ENCODE measurements at places on chromosomes 13 and 19.

DNA sequence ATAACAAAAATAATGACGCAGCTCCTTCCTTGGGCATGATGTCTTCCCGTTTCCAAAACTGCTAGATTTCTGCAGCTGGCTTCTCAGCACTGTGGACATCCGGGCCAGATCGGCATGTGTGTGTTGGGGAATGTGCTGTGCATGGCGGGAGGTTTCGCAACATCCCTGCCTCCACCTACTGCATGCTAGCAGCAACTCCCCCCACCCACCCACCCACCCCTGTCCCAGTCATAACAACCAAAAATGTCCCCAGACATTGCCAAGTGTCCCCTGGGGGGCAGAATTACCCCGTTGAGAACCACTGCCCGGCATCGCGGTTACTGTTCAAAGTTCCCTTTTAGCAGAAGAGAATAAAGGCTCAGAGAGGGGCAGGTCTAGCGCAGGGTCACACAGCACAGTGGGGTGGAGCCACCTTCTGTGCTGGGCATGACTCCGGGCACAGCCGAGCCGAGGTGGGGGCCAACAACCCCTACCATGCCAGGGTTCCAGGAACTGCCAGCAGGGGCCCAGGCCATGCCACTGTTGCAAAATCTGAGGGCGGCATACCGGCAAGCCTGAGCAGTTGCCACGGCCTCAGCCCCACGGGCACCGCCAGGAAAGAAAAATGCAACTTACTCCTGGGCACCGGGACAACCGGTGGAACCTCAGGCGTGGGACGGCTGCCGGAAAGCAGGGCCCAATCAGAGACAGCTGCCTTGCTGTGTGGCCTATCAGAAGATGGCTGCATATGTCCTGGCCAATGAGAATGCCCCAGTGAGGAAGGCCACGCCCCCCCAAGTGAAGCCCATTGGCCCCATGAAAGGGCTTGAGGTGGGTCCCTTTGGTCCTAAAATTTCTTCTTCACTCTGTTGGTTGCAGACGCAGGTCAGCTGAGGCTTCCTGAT, 22.5 kb upstream of the NFIC start:
- peak; percentile 53 for DNase-seq

DNA sequence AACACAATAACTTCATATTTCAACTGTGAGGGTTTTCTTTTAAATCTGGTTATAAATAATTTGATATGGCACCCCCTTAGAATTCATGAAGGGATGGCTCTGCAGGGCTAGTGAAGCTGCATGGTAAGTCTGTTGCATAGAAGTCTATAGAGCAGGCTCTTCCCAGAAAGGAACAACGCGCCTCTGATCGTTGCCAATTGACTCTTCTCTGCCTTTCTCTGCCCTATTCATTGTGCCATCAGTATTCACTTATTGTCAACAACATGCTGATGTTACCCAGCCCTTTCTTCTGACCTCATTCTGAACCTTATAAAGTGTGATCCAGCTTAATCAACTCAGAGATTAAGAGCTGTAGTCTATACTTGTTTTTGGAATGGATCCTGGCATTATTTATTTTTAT, 16.3 kb upstream of the DCT start:
- no peak for DNase-seq

- no peak for DNase-seq
Measured at GRCh38 chr13:27476943-27477703, 26.8 kb upstream of the MTIF3 start.

DNA sequence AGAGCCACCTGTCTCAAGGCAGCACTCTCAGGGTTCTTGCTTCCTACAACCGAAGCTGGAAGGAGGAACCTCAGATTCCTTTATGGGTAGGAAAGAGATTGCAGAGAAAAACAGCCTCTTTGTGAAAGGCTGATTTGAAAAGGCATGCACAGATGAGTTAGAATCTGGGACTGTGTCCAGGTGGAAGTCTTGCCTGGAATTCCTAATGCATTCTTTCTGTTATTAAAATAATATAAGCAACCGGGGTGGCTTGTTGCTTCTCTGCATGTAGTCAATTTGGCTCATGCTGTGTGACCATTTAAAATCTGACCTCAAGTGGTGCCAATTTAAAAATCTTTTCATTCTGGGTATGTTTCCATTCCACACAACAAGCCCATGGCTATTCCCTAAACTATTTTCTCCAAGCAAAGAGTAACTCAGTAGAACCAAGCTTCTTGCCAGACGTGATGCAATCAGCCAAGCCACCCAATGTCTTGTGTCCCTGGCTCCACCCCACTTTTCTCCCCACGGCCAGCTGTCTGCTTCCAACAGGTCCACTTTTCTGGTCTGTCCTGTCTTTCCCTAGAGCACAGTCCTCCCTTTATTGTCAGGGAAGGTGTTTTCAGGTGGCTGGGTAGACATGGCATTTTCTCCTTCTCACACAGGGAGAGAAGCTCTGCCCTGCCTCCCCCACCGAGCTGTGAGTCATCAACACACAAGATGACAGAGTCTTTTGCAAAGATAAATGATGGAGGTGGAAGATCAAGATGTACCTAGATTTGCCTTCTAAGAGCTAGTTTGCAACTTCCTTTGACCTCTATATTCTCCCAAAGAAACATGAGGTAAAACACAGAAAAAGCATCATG, 394.3 kb downstream of the FOXO1 start:
- DNase-seq, result peak; percentile 28

DNA sequence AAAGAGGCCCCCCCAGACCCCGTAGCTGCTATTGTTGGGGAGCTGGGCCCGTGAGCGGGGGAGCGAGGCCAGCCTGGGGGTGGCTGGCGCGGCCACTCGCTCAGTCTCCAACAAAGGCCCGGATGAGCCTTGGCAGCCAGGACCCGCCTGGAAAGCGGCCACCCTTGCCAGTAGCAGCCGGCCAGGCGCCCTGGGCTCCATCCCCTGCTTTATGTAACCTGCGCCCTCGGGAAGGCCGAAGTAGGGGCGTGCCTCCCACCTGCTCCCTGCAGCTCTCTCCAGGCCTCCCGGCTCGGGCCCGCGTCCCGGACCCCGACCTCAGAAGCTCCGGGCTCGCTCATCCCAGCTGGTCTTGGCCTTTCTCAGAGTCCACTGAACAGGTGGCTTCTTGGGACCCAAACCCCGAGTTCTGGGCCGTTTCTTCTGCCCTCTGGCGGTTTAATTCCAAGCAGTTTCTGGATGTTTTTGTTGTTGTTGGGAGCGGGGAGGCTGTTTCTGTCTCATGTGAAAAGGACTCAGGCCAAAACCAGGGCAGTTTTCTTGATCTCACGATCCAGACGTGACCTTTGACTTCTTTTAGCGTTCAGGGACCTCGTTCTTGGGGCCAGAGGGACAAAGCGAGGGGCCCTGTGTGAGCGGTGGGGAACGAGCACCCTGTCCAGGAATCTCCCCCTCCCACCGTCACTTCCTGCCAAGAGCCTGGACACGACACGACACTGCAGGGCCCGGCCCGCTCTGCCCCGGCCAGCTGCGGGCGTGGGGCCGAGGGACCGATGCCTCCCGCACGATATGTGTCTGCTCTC, 1.2 kb downstream of the CDC34 start:
- peak; percentile 38 for DNase-seq

DNA sequence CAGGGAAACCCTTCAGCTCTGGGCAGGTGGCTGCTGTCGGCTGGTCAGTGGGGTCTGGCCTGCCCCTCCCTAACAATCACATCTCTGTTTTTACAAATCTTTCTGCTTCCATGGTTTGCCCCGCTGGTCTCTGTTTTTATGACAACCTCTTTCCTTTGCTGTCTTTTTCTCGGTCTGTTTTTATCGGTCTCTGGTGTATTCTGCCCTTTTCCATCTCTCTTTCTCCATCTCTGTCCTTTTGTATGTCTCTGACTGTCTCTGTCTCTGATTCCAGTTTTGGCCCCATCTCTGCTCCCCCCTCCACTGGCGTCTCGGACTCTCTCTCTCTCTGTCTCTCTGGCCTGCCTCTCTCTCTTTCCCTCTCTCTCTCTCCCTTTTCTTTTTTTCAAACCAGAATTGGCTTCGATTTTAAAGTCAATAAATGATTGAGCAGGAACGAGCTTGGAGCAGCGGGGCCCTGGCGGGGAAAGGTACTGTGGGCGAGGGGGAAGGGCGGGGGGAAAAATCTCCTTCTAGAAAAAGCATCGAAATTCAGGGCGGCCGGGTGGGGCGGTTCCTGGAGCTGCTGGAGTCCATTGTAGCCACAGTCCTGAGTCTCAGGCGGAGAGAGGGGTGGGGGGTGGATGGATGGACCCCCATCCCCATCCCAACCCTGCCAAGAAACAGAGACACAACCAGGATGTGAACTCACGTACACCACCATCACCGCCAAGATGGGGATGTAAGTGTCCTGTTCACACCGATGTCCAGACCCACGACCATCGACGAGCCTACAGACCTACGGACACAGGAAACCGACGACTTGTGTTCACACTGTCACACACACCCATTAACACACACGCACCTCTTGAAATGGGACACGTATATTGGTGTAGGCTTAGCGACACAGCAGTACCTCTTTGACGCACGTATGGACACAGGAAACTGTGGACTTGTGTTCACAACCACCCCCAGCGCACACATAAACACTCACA, 3.0 kb downstream of the NFIX start:
- DNase-seq, result no peak

DNA sequence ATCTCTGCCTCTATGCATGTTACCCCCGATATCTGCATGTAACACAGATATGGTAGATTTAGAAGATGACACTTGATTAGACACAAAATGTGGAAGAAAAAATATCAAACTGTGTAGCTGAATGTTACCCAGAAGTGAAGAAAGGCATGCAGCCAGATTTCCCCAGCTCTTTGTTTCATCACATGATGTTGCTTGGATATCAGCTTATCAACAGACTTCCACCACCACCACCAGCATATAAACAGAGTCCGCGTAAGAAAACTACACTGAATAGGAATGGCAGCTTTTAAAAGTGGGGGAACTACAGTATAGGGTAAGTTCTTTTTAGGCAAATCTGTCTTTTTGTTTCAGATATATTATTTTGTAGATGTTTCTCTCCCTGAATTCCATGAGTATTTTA, at the start of gene FAM216B:
Gene FAM216B (plus strand): TSS at position 233 of the 400 bp plus-strand sequence. CDS start 2,484 bp downstream, outside the sequence.
- no peak for DNase-seq

DNA sequence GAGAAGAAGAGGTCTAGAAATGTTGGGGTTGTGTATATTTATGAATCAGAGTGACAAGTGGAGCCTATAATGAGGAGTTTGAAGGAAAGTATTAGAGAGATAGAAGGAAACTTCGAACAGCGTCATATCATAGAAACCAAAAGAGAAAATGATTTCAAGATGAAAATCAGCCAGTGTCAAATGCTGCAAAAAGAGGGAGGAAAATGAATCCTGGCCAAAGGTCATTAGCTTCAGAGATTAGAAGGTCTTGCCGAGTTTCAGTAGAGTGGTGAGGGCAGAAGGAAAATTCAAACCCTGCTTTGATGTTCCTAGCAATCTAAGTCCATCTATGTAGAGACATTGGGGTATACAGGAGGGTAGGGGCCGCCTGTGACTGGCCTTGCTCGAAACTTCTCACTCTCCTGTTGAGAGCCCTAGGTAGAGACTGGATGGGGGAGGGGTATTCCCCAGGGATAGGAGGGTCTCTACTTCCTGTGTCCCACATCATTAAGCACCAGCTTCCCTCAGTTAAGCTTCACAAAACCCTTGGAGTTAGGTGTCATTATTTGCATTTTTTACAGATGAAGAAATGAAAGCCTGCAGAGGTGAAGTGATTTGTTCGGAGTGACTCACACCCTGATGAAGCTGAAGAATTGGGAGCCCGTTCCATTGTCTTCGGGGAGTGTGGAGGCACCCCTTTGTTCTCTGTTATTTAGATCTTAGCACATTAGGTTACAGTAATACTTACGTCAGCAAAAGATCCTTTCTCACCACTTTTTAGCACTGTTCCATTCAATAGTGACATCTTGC, 62.8 kb downstream of the FGF9 start:
- DNase-seq, result no peak

DNA sequence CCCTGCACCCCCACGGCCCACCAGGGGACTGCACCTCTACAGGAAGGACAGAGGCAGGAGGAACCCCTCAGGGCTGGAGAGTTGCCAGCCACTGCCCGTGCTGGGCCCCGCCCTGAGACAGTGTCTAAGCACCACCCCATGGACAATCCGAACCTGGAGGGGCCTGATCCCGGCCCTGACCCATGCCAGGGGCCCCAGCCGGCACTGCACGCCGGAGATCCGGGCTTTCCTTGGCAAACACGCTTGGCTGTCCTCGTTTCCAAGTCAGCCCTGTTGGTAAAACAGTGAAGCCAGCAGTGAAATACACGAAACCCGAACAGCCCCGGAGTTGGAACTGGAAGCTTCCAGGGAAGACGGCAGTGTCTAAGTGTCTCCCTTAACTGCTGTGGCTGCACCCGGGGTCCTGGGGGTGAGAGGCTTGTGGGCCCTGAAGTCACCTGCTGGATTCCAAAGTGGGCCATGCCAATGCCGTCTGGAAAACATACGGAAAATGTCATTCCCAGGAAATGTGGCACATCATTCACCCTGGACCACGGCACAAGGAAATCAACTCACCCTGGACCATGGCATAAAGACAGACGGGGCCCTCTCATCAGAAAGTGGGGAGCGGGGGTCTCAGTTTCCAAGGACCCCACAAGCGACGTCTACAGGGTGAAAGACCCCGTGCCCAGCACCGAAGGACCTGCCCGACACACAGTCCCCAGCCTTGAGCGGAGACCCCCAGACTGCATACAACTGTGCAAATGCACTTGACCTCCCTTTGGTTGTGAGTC, 30.9 kb downstream of the RASA3 start:
- no peak for DNase-seq

DNA sequence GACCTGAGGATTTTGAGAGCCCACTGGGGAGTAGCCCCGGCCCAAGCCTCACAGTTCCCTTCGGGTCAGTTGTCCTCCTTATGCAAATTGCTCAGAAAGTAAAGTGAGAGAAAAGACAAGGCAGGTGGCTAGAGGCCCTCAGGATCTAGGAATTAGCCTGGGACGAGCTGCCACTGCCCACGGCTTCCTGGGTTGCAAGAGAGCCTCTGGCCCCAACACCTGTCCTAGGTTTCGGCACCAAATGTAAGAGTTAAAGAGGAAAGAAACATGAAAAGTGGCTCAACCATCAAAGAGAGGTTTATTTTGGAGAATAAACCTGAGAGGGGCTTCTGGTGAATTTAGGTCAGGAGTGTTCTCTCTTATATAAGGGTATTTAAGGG, 25.6 kb downstream of the TMEM255B start:
- no peak for DNase-seq

DNA sequence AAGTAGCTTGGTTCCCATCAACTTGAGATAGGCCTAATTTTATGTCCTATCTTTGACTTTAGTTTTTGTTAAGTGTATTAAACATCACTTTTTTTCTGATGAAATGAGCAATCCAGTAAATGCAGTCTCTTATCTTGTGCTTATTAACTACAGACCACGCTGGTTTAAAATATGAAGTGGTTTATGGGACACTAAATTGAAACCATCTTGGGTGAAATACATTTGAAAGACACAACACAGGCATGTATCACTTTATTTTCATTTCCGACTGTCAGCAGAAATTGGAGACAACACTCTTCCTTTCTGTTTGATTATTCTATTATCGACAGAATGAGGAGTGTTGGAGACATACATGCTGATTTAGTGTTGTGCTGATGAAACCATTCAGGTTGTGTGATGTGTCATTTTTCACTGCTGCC, 447.7 kb downstream of the GPC6 start:
- DNase-seq, result no peak

DNA sequence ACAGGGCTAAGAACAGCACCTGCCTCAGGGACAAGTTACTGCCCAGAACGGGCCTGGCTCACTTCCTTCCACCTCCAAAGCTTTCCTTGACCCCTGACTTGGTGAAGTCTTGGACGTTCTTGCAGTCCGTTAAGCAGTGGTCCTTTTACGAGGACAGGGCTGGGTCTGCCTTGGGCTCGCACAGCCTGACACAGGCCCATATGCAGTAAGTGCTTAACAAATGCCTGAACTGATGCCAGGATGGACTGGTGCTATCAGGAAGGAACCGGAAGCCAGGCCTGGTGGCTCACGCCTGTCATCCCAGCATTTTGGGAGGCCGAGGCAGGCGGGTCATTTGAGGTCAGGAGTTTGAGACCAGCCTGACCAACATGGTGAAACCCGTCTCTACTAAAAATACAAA, 1.8 kb upstream of the PLK5 start:
- DNase-seq, result no peak

Measured in anterior cingulate cortex (tissue), 58 donors.